ENCODE measurements at places on chromosomes 12 and 14.

GRCh38 chr12:111664499-111664898 lies 21.3 kb downstream of the BRAP start:
- DNase-seq, result no peak

DNA sequence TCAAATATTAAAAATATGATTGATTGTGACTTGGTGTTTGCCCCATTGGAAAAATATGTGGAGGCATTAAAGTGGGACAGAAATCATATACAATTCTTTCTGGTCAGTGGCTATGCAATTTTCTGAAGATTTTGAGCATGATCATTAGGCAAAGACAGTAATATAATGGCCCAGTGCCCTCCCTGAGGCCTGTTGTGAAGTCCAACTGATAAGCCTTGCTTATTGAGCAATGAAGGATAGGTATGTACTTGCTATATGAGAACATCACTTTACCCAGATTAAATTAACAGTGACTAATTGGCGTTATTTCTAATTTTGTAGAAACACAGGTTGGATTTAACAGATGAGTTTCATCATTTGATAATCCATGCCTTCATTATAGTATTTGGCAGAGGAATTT lies 57.1 kb downstream of the NKX2-1 start:
- no peak for DNase-seq

DNA sequence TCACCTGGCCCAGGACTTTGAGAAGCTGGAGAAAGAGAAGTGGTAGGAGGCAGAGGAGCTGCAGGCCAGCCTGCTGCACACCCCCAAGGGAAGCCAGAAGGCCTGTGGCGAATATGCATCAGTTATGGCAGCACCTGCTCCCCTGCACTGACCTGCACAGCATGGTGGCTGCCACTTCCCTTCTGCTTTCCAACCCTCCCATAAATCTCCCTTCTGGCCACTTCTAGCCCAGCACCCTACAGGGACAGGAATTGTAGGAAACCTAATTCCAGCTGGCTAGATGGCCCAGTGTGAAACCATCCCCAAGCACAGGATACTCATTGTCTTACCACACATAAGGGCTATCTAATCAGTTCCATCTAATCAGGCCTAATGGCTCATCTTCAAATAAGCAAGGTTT lies 136.3 kb downstream of the TBX3 start:
- no peak for DNase-seq

GRCh38 chr14:89349171-89350008 lies 67.6 kb downstream of the FOXN3 start:
- DNase-seq, result no peak

- DNase-seq, result no peak
These were observed 5.9 kb downstream of the GSG1 start for GRCh38 chr12:13097491-13098011.

DNA sequence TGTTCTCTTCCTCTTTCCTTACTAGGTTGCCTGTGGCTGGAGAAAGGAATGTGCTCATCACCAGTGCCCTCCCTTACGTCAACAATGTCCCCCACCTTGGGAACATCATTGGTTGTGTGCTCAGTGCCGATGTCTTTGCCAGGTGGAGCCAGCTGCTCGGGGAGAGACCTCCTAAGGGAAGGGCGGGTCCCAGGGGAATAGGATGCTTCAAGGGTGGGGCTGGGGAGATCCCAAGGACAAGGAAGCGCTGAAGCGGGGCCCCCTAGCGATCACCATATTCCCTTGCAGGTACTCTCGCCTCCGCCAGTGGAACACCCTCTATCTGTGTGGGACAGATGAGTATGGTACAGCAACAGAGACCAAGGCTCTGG lies 10.2 kb downstream of the MARS1 start:
- no peak for DNase-seq
